ENCODE measurements at places on chromosomes 5 and 9.

GRCh38 chr5:135386096-135386495, 12.9 kb downstream of the MACROH2A1 start:
- DNase-seq: no peak

- DNase-seq: peak; percentile 51
Measured at GRCh38 chr5:142922223-142922952, 152.2 kb downstream of the ARHGAP26 start.

DNA sequence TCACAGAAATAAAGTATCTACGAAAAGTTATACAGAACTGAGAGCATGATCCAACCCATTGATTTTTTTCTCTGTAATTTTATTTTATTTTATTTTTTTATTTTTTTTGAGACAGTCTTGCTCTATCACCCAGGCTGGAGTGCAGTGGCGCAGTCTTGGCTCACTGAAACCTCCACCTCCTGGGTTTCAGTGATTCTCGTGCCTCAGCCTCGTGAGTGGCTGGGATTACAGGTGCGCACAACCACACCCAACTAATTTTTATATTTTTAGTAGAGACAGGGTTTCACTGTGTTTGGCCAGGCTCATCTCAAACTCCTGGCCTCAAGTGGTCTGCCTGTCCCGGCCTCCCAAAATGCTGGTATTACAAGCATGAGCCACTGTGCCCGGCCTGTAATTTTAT, 107.3 kb downstream of the VPS13A start:
- no peak for DNase-seq

DNA sequence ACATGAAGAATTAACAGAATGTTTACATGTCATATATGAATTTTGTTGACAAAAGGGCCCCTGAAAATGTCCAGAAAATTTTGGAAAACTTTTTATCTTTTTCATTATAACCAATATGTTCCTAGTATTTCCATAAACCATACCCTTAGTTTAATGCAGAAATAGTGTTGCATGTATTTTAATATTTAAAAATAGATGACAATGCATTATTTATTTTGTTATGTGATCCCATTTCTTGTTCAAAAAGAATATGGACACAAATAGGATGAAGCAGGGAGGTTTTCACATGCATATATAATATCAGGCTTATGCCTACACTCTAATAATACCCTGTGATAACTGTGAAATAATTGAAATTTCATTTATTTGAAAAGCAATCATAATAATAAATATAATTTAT, 500.5 kb downstream of the CDH18 start:
- DNase-seq: no peak

GRCh38 chr9:133133681-133134387, 12.8 kb upstream of the RALGDS start:
- peak; percentile 85 for DNase-seq

GRCh38 chr9:7935681-7936080, 136.1 kb upstream of the DMAC1 start:
- DNase-seq: peak; percentile 31

GRCh38 chr9:21871256-21871975, 69.0 kb downstream of the MTAP start:
- no peak for DNase-seq

- DNase-seq: no peak
Measured at GRCh38 chr5:17882760-17883488, 248.7 kb downstream of the TAF11L14 start.

GRCh38 chr9:97774673-97775072, 77.5 kb upstream of the XPA start:
- DNase-seq: no peak

GRCh38 chr9:89234205-89235067, 55.8 kb upstream of the SHC3 start:
- DNase-seq: peak; percentile 14

- no peak for DNase-seq
Measured at GRCh38 chr5:59874675-59875074, 18.9 kb downstream of the PDE4D start.

DNA sequence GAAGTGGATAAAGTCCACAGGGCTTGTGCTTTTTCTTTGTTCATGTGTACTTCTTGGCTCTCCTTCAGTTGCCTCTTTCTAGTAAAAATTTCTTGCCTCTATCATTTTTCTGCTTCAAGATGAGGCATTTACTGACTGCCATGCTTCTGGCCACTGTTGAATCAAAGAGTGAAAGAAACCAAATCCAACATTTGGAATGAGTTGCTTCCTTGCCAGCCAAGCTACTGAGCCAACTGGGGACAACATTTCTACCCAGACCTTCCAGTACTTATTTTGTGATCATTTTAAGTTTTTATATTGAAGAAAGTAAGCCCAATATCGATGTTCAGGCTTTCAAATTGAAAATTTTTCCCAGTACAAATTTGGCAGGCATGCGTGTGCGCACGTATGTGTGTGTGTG, 73.2 kb downstream of the SNCAIP start:
- no peak for DNase-seq

- no peak for DNase-seq
Measured at GRCh38 chr5:72599065-72599433, 91.8 kb upstream of the ZNF366 start.

DNA sequence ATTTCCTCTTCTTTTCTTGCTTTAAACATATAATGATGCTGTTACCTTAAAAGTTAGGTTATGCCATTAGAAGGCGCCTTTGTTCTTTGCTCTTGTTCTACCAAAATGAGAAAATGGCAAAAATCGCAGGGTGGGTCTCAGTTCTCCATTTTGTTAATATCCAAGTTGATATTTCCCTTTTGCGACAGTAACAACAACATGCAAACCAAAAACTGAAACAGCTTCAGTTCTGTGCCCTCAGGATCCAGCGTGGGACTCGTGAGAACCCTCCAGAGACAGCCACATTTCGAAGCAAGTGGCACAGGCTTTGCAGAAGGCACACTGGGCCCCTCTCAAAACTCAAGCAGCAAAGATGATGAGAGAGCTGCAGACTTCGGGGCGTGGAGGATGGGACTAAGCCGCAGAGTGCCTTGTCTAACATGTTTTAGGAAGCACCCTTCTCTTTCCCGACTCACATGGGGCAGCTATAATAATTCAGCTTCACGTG, 33.0 kb upstream of the LCP2 start:
- no peak for DNase-seq

- DNase-seq: no peak
Measured at GRCh38 chr5:146624179-146624578, 108.2 kb upstream of the GPR151 start.

DNA sequence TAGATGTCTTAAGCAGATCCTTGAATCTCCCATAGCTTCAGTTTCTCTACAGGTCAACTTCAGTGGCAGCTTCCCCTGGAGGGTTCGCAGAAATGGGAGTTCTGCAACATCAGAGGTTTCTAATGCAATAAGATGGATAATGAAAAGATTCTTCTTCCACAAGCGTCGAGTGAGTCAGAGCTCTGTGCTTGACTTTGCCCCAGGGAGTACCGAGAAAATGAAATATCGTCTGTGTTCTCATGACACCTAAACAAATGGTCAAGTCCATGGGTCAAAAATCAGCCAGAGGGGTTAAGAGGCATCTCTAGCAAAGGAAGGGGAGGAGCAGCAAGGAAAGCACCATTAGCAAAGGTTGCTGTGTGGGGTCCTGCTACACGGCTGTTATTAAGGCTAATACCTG, 3.2 kb upstream of the ADRA1B start:
- DNase-seq: peak; percentile 79

GRCh38 chr9:128145951-128146351, 3.3 kb upstream of the LCN2 start:
- DNase-seq: no peak

GRCh38 chr9:116243708-116244107, 90.1 kb downstream of the PAPPA start:
- DNase-seq: no peak

GRCh38 chr5:59745415-59745863, 148.1 kb downstream of the PDE4D start:
- no peak for DNase-seq

- no peak for DNase-seq
Measured at GRCh38 chr9:76729980-76730737, 34.1 kb upstream of the PCA3 start.

GRCh38 chr5:96043446-96043845, 81.8 kb upstream of the ELL2 start:
- DNase-seq: no peak

DNA sequence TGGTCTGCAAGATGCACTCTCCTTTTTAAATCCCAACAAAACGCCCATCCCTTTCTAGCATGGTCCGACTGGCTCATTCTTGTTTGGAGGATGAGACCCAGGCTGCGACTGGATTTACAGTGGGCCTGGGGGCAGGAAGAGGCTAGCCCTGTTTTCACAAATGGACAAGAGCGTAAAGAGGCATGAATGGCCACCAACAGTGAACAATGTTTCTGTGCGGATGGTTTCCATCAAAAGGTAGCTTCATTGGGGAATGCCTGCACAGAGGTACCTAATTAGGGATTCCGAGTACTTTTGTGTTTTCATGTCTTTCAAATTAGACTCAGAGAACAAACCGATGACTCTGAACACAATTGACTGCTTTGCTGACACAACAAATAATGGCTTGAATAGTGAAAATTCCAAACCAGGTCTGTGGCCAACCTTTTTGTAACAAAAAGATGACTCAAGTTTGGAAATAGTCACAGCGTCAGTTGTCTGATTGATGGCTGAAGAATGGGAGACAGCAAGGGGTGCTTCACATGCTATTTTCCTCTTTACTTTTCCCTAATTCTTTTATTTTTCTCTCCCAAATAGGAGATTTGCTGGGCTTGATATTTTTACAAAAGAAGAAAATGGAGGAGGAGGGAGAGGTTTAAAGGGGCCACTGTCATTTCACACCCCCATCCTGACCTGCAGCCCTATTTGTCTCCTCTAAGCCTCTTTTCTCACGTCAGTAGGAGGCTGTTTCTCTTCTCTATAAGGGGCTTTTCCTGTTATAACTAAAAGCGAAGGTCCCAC, 208.1 kb upstream of the S1PR3 start:
- DNase-seq: peak; percentile 51

GRCh38 chr5:160237571-160238093, 8.3 kb downstream of the FABP6 start:
- DNase-seq: no peak

- DNase-seq: no peak
Measured at GRCh38 chr5:60349891-60350415, 350.0 kb downstream of the DEPDC1B start.

DNA sequence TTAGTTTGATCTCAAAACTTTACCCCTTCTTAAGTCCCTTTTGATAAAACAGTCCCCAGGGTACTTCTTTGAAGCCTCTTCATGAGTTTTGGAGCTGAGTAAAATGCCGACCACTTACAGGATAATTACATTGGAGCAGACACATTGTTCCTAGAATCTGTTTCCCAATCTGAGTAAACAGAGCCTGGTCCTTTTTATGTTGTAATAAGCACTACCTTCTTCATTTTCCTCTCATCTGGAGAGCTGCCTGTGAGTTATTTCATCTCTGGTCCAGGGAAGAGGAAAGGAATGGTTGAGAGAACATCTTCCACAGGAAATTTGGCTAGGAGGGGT, 26.3 kb upstream of the GALNT10 start:
- no peak for DNase-seq

GRCh38 chr5:56440871-56441740, 208.0 kb upstream of the ANKRD55 start:
- peak; percentile 81 for DNase-seq

DNA sequence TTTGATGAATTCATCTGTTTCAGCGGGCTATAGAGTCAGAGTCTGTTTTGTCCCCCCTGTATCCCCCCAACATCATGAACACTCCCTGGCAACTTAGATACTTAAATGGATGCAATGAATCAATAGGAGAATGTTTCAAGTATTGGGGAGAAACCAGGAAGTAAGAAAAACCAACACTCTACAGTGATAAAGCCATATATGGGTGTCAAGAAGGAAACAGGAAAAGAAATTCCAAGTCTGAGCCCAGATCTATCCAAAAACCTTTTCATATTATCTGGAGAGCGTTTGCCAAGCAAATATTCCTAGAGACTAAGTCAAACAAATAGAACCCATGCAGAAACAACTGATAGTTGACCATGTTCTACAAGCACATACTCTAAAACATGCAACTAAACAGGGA, 2.3 kb upstream of the GNAQ start:
- no peak for DNase-seq

DNA sequence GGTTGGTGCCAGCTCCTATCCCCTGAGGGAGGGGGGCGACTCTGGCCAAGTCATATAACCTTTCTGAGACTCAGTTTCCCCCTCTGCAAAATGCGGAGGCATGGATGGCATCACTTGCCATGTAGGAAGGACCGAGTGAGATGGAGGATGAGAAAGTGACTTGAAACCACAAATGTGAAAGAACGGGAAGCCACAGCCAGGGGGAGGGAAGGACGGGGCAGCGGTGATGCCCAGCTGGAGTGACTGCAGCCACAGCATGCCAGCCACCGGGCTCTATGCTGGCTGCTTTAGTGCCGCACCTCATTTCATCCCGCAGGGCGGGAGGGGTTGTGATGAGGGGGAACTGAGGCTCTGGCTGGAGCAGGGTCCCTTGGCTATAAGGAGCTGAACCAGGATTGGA, 74.5 kb downstream of the HMCN2 start:
- no peak for DNase-seq

GRCh38 chr9:13143281-13143680, 136.2 kb downstream of the MPDZ start:
- DNase-seq: no peak

GRCh38 chr9:79220666-79221065, 351.1 kb upstream of the TLE4 start:
- peak; percentile 61 for DNase-seq

- no peak for DNase-seq
Measured at GRCh38 chr5:55993013-55993412, 1.8 kb downstream of the IL6ST start.

DNA sequence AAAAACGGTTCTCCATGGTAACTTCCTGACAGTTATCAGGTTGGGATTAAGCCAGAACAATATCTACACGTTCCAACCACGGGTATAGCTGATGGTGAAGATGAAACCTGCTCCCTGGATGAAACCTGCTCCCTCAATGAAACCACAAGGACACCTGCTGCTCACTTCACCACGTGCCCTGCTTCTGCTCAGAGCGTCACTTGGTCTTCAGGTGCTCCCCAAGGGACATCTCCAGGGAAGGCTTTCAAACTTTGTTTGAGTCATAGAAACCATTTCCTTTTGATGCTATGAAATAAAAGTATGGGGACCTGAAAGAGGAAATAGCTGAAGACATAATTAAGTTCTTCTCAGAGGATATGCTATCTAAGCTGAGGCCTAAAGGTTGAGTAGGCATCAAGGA, 242.4 kb downstream of the MED10 start:
- no peak for DNase-seq

DNA sequence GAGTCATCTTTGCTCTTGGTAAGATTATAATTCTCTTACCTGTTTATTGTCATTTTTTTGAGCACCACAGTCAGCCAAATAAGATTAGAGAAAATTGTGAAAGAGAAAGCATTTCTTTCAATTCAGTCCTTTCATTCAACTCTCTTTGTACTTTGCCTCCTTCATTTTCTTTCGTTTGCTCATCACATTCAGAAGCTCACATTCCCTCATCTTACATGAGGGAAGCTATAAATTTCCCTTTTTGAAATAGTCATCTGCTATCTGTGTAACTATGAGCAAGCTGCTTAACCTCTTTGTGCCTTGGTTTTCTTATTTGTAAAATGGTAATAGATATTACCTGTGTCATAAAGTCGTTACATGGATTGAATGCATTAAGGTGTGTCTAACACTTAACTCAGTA, 41.4 kb downstream of the PAM start:
- no peak for DNase-seq
